ENCODE measurements at places on chromosomes 13 and 19.

DNA sequence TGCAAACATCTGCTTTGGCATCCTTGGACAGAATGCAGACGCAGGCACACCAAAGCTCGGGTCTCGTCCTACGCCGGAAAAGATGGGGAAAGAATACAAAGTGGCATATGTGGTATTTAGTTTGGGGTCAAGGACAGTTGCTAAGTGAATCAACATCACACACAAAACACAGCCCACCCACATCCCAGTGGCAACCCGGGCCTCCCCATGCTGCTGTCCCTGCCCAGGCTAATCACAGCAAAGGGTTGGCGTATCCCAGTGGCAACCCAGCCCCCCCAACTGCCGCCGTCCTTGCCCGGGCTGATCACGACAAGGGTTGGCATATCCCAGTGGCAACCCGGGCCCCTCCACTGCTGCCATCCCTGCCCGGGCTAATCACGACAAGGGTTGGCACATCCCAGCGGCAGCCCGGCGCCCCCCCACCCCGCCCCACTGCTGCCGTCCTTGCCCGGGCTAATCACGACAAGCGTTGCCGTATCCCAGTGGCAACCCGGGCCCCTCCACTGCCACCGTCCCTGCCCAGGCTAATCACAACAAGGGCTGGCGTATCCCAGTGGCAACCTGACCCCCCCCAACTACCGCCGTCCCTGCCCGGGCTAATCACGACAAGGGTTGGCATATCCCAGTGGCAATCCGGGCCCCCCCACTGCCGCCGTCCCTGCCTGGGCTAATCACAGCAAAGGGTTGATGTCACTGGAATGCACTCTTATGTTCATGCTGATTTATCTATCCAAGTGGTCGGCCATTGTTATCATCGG lies 167.8 kb upstream of the SOX1 start:
- DNase-seq: no peak

DNA sequence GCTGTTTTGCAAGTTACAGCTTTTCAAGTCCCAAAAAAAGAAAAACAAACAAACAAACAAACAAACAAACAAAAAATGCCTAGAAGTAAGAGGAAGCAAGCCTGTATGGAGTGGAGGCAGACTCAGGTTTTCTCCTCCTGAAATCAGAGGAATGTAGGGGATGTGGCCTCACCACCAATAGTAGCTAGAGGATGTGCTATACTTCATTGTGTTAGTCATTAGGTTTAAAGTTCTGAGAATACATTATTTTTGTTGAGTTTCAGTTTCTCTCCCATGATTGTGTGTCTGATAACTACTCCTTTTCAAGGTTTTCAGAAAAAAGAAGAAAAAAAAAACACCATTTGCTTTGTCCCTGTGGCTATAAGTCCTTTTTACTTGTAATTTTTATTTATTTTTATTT lies 524.5 kb downstream of the GPC6 start:
- no peak for DNase-seq

DNA sequence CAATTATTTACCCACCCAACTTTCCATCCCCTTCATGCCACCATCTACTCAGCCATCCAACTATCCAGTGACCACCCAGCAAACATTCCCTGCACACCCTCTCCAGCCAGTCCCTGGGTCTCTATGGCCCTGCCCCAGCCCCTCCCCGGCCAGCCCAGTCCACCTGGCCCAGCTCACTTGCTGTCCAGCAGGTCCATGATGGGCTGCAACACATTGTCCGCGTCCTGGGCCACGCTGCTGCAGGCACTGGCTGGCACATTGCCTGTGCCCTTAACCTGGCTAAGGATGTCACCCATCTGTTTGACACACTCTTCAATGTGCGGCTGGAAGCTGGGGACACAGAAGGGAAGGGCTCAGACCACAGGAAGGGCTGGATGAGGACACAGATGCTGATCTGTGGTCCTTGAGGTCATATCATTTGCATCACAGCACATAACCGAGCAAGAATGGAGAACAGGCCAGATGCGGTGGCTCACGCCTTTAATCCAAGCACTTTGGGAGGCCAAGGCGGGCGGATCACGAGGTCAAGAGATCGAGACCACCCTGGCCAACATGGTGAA lies 61.6 kb downstream of the UNC13A start:
- no peak for DNase-seq

DNA sequence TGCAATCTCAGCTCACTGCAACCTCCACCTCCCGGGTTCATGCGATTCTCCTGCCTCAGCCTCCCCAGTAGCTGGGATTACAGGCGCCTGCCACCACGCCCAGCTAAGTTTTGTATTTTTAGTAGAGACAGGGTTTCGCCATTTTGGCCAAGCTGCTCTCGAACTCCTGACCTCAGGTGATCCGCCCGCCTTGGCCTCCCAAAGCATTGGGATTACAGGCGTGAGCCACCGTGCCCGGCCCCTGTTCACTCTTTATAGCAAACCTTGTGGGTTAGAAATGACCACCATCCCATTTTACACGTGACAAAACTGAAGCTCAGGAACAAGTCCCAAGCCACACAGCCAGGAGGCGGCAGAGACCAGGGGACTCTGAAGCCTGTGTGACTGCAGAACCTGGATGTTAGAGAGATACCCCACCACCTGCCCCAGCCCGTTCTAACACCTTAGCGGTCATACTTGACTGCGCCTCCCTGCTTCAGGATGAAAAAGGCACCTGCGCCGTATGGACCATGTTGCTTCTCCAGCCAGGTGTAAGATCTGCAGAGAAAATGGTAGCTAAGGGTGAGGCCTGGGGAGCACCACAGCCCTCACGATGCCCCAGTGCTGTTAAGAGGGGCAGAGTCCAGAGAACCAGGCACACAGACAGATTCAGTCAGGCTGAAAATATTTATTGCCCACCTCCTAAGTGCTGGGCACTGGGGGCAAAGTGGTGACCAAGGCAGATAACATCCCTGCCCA lies 3.6 kb downstream of the DMAC2 start:
- no peak for DNase-seq

DNA sequence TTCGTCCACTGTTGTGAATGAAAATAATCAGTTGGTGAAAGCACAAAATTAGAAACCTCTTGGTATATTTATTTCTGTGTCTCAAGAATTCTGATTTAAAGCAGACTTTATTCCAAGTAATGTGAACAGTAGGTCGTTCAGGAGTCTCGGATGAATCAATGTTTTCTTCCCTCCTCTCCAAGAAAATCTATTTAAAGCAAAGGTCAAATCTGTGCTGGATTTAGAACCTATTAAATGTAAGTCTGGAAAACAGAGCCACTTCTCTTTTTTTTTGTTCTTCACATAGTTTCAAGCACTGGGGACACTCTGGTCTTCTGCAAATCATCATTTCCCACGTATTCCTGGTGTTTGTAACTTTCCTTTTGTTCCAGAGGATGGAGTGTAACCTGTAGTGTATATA lies 312.7 kb downstream of the ATP8A2 start:
- DNase-seq: no peak

DNA sequence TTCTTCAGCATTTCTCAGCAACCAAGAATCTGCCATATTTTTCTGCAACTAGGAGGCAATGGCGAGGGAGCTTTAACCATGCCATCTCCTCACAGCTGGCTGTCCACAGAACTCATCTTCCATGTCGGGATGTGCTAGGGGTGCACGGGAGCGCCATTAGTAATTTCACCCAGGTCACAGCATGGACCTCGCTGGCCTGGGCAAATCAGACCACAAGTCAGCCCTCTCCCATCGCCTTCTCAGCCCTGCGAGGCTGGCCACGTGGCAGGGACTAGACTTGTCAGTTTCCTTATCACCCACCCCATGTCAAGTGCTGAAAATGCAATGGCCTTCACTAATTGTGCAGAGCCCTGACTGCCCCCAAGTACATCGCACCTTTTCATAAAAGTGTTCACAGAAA lies 15.7 kb downstream of the COL4A1 start:
- no peak for DNase-seq

GRCh38 chr13:20980899-20981298 lies 78.4 kb upstream of the XPO4 start:
- DNase-seq: no peak

- DNase-seq: no peak
Observed at GRCh38 chr13:29933401-29933800, 83.0 kb upstream of the UBL3 start.

DNA sequence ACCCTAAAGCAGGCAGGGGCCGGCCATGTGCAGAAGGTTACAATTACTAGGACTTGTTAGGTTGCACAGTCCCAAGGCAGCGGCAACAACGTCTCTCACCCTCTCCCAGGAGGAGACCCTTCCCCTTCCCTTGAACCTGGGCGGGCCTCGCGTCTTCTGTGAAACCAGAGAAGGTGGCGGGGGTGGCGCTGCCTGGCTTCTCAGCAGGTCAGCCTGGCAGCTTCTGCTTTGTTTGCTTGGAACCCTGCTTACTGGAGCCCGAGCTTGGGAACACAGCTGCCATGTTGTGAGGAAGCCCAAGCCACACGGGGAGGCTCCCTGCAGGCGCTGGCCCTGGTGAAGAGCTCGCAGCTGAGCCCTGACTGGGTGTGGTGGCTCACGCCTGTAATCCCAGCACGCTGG lies 15.5 kb downstream of the MKNK2 start:
- DNase-seq: peak; percentile 16

DNA sequence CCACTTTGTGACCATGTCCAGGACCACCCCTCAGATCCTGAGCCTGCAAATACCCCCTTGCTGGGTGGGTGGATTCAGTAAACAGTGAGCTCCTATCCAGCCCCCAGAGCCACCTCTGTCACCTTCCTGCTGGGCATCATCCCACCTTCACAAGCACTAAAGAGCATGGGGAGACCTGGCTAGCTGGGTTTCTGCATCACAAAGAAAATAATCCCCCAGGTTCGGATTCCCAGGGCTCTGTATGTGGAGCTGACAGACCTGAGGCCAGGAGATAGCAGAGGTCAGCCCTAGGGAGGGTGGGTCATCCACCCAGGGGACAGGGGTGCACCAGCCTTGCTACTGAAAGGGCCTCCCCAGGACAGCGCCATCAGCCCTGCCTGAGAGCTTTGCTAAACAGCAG lies 7.7 kb upstream of the CEACAM7 start:
- no peak for DNase-seq

DNA sequence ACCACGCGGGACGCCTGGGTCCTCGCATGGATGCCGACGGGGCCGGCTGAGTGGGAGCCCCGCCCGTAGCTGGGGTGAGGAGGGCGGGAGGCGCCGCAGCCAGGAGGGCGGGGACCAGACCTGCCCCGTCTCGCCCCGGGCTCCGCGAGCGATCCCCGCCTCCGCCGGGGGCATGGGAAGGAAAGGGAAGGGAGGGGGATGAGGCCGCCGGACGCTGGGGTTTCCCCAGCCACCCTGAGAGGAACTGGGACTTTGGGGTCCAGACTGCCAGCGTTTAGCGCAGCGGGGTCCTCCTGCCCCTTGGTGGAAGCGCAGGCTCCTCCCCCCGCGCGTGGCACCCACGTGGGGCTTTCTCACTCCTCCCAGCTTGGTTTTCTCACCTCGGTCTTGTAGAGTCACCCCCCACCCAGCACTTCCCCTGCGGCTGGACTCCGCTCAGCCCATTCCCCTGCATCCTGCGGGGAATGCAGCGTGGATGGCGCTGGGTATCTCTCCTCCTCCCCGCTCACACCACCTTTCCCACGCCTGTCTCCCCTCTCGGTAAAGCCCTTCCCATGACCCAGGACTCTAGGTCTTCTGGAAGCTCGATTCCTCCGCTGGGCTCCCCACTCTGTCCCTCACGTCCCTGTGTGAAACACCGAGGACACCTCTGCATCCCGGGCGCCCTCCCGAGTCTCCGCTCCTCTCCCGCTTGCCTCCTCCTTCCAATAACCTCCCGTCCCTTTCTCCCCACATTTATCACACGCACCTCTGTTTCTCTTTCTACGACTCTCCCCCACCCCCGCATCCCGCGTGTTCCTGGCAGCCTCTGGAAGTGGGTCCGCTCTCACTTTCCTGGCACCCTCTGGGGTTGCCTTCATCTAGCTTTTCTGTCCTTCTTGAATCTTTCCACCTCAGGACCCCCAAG lies 2.1 kb downstream of the TGFB1 start:
- peak; percentile 45 for DNase-seq

Measured in glutamatergic neuron (in vitro differentiated cells).